ENCODE measurements at places on chromosomes 12 and 14.

DNA sequence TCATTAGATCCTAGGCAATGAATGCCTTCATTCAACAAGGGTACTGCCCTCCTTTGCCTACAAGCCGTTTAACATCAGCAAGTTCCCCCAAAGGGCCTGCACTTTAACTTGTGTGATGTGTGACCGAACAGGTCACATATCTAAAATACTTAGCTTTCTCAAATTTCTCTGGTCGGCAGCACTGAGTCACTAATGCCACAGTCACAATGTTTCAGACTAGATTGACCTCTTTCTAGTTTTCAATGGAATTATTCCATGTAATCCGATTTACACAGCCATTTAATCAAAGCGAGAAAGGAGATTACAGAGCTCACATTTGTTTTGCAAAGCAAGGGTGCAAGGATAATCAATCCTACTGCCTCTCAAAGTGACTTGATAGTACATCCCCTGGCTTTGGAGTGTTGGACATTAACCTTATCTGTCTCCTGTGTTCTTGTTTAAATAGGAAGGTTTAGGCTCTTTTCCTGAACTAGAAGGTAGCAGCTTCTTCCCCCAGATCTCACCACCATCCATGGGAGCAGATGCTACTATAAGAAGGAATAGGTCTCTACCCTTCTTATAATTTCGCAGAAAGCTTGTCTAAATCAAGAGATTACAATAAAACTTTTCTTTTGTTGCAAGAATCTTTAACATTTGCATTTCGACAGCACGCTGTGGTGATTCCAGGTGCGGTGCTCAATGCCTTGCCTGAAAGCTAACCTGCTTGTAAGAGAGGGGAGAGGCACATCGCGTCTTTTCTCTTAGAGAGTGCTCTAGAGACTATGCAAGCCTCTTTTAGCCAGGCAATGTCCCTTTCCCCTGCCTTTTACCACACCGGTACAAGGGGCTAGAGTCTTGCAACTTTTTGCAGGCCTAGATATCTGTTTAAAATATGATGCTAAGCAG lies 1.8 kb downstream of the KITLG start:
- no peak for DNase-seq

DNA sequence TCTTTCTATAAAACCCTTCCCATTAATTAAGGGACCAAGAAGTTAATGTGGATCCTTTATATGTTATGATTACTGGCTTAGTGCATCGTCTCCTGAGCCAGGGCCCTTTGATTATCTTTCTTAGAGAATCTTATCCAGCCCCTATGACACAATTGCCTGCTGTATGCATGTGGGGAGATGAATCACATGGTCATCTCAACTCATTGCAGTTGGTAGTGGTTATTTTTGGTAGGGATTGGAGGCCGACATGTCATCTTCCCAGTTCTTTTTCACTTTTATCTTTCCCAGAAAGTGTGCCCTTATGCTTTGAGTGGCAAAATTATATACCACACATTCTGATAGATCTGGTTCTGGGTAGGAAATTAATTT lies 26.0 kb downstream of the ZNF664 start:
- no peak for DNase-seq

- DNase-seq = no peak
These were observed 24.1 kb downstream of the DMAC2L start for GRCh38 chr14:50335989-50336824.

GRCh38 chr12:76223869-76224268 lies 124.3 kb downstream of the BBS10 start:
- DNase-seq = no peak

DNA sequence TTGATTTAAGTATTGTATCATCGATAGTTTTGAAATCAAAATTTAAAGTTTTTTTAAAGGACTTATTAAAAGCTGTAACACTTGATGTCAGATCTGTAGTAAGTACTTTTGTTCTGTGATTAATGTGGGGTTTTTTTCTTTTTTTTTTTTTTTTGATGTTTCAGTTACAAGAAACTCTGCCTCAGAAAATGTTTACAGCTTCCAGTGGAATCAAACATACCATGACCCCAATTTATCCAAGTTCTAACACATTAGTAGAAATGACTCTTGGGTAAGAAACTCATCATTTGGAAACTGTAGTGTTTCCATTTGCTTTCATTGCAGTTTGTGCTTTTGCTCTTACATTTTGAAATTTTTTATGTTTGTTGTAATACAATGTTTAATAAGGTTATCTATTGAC lies 45.6 kb downstream of the TBK1 start:
- no peak for DNase-seq

GRCh38 chr14:32364941-32365340 lies 35.8 kb downstream of the AKAP6 start:
- DNase-seq = no peak

DNA sequence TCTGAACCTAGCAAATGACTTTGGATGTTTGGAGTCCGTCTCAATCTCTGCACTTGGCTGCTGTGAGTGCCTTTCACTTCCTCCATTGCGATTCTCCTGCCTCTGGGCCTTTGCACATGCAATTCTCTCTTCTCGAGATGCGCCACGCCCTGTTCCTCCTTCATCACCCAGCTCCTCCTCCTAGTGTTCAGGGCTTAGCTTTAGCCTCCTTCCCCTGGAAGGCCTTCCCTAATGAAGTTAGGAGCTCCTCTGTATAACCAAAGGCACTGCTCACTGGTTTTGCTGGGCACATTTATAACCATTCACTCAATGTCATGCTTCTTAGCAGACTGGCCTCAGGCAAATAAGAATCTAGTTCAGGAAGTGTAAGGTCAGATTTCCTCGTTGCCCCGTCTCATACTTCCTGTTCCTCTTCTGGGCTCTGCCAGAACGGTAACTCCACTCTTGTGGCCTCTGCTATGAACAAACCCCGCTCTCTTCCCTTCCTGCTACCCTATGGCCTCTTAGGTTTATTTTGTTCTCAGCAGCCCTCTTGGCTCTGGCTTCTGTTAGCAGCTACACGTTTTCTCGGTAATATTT lies 171.4 kb downstream of the CRADD start:
- peak; percentile 30 for DNase-seq

DNA sequence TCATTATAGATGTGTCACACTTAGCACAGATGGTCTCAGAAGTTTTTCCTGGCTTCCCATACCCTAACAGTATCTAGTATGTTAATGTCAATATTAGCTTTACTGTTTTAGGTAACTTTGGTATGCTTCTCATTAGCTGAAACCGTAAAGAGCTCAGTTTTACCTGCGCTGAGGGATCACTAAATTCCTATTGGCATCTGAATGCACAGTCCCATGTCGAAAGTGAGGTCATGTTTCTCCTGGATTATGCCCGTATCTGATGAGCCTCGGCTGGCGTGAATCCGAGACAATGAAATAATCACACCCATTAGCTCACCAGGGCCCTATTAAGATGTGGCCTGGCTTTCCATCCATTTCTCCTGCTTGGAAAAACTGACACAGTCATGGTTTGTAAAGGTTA lies 418.2 kb downstream of the ZFP36L1 start:
- DNase-seq = no peak

- no peak for DNase-seq
These were observed 14.1 kb upstream of the ACSM4 start for GRCh38 chr12:7289743-7290142.

GRCh38 chr12:89732522-89732921 lies 23.9 kb upstream of the ATP2B1 start:
- no peak for DNase-seq

DNA sequence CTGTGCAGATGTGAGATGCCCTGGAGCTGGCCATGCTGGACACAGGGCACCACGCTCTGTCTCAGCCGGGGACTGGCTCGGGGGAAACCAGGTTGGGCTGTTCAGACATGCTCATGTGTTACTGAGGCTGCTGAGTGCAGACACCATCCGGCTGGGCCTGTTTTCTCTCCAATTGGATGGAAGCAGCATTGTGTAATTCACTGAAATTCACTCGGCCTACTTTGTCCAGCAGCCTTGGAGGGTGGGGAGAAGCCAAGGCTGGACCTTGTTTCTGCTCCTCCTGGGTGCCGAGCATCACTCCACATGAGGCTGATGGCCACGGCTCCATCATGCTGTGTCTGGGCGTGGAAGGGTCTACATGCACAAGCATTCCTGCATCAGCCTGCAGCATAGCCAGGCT lies 130.7 kb downstream of the SMOC1 start:
- no peak for DNase-seq

- DNase-seq = no peak
These were observed 16.0 kb upstream of the PLEKHH1 start for GRCh38 chr14:67517083-67517482.

- no peak for DNase-seq
These were observed 7.7 kb downstream of the DCTN2 start for GRCh38 chr12:57539134-57539768.

DNA sequence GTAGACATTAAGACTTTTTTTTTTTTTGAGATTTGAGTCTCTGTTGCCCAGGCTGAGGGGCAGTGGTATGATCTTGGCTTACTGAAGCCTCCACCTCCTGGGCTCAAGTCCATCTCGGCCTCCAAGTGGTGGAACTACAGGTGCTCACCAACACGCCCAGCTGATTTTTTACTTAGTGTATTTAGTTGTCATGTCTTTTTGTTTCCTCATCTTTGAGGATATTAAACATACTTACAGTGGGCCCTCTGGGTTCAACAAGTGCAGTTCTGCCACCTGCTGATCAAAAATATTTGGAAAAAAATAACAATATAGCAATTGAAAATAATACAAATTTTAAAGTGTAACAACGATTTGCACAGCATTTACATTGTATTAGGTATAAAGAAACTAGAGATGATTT lies 4.4 kb upstream of the B4GALNT1 start:
- DNase-seq = no peak

GRCh38 chr12:6268484-6269157 lies 41.9 kb upstream of the PLEKHG6 start:
- no peak for DNase-seq

GRCh38 chr12:109085590-109085989 lies 7.7 kb downstream of the ALKBH2 start:
- no peak for DNase-seq

DNA sequence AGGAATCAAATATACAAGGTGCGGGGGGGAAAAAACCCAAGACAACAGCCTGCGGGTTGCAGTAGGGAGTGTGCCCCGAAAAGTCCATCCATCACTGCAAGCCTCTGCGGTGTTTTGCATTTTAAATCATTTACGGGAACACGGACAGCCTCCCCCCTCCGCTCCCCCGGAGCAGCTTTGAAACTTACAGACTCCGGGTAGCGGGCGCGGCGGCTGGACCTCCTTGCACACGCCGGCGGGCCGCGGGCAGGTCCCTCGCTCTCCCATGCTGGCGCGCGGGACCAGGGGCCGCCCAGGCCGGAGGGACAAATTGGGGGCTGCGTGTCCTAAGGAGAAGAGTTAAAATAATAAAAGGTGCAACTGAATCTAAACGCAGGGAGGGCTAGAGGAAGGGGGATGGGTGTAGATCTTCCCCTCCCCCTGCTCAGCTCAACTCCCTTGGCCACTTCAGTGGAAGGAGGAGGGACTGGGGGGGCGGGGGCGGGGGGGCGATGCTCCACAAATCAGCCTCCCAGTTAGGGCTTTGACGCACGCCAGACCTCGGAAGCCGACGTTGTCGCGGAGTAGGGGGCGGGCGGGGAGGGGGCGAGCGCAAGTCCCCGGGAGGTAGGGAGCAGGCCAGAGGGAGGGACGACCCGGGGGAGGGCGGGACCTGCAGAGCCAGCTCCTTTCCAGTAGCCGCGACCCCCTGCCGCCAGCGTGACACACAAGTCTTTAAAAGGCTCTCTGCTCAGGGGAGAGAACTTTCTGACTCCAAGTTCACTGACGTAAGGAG lies at the start of gene KCNJ8:
Gene KCNJ8, minus strand, starts transcription at position 349 of the 775 bp plus-strand sequence. CDS start 1,090 bp downstream, outside the sequence.
- peak; percentile 2 for DNase-seq

DNA sequence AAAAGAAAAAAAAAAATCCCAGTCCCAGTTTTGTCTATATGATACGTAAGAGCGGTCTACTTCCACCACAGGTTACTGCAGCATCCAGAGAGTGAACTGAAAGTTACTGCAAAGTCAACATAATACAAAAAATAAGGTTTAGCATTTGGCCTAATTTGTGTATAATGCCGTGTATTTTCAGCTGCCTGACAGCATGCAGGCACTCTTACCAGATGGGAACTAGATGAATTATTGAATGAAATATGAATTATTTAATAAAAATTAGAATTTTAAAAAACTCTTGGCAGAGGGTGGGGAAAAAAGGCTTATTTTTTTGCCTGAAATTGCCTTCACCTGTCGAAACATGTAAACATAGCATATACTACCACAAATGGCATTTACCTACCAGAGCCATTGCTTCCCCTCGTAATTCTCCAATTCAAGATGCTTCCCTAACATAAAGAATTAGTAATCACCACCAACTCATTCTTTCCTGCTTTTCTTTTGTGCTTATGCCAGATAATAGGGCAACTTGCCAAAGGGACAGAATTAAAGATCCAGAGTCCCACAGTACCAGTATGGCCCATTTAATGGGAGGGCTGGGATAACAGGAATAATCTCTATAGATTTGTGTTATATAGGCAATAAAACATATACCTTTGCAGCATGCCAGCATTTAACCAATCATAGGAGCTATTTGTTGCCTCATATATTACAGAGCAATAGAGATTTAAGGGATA lies 31.1 kb downstream of the ATF7 start:
- no peak for DNase-seq

- no peak for DNase-seq
These were observed 277.5 kb downstream of the NUAK1 start for GRCh38 chr12:105861227-105861626.

DNA sequence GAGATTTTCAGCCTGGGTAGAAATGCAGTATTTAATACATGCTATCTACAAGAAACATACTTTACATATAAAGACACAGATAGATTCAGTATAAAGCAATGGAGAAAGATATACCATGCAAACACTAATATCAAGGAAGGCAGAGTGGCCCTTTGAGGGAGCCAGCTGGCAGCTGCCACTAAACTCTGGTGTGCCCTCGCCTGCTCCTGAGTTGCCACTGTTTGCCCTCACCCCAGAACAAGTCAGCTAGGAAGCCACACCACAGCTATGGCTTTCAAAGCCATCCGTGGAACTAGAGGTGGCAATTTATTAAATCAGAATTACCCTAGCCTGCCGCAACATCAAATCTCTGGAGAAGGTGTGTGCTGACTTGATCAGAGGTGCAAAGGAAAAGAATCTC lies 18.3 kb downstream of the PXN start:
- no peak for DNase-seq

DNA sequence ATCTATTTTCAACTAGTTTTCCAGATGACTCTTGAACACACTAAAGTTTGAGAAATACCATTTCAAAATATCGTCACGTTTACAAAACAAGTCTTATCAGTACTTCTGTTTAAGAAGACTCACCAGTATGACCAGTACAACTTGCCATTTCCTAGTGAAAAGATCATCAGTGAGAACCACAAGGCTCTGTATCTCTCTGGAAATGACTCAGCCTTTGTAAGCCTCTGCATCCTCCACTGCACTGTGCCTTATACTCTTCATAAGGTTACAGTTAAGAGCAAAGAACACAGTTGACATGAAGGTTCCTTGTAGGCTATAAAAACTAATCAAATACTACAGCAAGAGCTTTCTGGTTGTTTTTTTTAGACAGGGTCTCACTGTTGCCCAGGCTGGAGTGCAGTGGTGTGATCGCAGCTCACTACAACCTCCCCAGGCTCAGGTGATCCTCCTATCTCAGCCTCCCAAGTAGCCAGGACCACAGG lies 5.7 kb upstream of the VTI1B start:
- DNase-seq = no peak

- DNase-seq = no peak
These were observed 208.7 kb downstream of the AEBP2 start for GRCh38 chr12:19647806-19648556.

GRCh38 chr12:93825501-93825888 lies 148.3 kb downstream of the CRADD start:
- no peak for DNase-seq

Measured in germinal center (tissue), 1 donor.